ENCODE measurements at places on chromosomes 6 and 20.
A peak's percentile ranks its signal among the peaks of the same experiment; 100 is the strongest.

DNA sequence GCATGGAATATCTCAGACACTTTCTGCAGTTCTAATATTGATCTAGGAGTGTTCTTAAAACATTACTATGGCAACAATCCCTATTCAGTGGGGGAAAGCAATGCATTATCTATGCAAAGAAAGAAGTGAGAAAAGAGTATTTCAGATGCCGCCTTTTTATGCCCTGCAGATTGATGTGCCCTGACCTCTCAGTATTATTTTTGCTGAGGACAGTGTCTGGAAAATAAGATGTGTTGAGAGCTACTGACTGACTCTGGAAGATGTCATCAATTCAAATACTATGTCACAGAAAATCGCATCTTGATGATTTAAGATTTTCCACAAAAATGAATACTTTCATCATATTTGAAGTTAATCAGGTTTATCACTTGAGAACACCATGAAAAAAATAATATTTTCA, 22.9 kb upstream of the SPACA1 start:
- no peak for DNase-seq

GRCh38 chr20:354298-354977, 7.5 kb downstream of the NRSN2 start:
- peak; percentile 73 for DNase-seq

DNA sequence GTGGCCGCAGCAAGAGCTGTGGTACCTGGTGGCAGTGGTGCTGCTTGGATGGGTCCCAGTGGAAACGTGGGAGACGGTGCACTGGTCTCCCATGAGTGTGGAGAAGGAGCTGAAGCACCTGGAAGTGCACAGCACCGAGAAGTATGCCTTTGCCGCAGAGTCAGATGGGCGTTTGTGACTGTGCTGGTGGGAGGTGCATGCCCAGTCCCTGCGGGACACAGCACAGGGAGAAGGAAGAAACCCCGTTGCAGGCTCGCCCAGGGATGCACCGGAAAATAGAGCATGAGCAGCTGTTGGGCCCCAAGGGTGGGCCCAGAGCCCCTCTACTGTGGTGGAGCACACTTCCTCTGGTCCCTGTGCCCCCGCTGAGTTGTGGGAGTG, 19.3 kb upstream of the RGS17 start:
- DNase-seq = no peak

- DNase-seq = no peak
Observed at GRCh38 chr6:2891768-2892170, 11.3 kb downstream of the SERPINB9 start.

GRCh38 chr20:51423810-51424209, 118.7 kb downstream of the NFATC2 start:
- DNase-seq = no peak

GRCh38 chr6:2492686-2493523, 247.5 kb upstream of the GMDS start:
- DNase-seq = no peak

GRCh38 chr20:46209930-46210671, 92.0 kb downstream of the CD40 start:
- DNase-seq = no peak

DNA sequence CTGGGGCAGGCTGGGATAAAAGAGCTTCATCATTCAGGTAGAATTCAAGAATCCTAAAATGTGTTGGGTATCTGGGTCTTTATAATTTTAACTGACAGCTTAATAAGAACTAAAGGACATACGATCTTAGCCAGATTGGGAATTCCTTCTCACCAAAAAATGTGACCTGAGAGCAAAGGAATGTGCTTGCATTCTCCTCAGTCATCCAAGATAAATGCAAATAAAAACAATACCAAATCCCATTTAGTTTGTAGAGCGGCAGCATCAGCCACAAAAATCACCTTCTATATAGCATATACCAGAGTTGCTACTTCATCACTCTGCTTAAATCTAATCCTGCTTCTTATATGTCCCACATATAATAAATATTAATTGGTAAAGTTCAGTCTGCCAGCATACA, 16.9 kb downstream of the USP49 start:
- peak; percentile 56 for DNase-seq

- DNase-seq = no peak
Observed at GRCh38 chr6:131745476-131745875, 34.7 kb upstream of the CTAGE9 start.

Measured in fibroblast of skin of right quadriceps (primary cell).